Stimulated activated CD4-positive, alpha-beta T cell treated with anti-CD3 and anti-CD28 coated beads, Interleukin-4, amount 100 ng/mL, for 4 hours (primary cell): ENCODE measurements at places on chromosomes 3 and 15.
A peak's percentile ranks its signal among the peaks of the same experiment; 100 is the strongest.

DNA sequence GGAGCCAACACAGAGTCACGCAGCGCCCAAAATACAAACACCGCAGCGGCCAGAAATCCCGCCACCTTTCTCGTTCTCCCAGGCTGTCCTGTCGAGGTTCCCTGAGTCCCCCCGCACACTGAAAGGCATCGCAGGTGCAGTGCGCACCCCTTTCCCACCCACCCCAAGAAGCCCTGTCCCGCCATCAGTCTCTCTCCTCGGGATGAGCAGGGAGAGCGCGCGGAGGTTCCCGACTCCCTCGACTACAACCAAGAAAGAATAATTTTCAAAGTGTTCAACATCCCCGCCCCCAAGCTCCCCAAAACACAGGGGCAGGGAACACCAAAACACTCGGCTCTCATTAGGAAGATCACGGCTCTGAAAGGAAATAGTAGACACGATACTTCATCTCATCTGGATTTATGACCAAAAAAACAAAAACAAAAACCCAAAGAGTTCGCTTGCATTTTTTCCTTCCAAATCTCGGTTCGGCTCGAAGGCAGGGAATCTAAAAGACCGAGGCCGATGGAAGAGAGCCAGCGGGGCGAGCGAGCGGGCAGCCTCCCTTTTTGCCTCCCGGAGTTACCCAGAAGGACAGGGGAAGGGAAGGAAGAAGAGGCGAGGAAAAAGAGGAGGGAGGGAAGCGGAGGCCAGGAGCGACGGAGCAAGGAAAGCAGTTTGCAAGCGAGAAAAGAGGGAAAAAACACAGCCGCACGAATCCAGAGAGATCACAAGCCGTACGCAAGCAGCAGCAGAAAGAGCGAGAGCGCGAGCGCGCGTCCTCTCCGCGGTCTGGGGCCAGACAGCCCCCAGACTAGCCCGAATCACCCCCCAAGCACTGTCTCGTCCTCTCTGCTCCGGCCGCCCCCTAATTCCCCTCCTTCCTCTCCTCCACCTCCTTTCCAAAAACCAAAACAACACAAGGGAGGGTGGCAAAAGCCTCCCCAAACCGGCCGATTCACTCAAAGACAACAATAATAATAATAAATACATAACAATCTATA is 808 bp downstream of the BCL6 start:
- DNase-seq: peak; percentile 35

DNA sequence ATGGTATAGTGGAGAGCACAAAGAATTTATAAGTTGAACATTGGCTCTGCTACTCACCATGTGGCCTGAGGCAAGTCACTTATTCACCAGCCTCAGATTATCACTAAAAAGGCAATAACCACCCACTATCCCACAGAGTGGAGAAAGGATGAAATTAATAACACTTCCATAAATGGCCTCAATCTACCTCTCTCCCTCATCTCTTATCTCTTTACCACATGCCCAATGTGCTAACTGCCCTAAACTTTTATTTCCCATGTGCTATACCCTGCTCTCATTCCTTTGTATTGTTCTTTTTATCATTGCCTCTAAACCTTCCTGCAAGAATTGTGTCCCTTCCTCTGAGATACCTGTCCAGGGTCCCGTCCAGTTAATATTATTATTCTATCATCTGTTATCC is 26.0 kb downstream of the SLC12A6 start:
- DNase-seq: no peak

DNA sequence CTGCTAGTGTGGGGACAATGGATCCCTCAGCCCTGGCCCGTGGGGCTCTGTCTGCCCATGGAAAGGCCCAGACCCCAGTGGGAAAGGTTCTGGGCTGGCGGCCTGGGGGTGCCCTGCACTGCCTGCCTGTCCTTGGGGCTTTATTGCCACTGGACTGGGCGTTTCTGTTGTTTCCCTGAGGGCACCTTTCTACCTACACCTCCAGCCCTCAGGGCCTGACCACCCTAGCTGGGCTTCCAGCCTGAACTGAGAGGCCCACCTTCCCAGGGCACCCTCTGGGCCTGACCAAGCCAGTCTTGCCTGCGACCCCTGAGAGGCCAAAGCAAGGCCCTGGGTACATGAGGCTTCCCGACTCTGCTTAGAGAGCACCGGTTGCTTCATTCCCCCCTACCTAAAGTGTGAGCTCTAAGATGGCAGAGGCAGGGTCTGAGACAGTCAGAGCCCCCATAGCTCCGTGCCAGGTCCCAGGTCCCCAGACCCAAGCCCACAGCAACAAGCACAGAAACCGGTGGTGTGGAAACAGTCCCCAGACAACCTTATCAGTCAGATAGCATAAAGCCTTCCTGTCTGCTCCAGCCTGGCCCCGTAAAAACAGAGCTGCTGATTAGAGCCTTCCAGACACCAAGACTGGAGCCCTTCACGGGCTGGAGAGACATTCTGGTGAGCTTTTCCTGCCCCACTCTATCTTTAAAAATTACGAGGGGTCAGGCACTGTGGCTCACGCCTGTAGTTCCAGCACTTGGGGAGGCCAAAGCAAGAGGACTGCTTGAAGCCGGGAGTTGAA is 102.8 kb downstream of the CHSY1 start:
- no peak for DNase-seq

DNA sequence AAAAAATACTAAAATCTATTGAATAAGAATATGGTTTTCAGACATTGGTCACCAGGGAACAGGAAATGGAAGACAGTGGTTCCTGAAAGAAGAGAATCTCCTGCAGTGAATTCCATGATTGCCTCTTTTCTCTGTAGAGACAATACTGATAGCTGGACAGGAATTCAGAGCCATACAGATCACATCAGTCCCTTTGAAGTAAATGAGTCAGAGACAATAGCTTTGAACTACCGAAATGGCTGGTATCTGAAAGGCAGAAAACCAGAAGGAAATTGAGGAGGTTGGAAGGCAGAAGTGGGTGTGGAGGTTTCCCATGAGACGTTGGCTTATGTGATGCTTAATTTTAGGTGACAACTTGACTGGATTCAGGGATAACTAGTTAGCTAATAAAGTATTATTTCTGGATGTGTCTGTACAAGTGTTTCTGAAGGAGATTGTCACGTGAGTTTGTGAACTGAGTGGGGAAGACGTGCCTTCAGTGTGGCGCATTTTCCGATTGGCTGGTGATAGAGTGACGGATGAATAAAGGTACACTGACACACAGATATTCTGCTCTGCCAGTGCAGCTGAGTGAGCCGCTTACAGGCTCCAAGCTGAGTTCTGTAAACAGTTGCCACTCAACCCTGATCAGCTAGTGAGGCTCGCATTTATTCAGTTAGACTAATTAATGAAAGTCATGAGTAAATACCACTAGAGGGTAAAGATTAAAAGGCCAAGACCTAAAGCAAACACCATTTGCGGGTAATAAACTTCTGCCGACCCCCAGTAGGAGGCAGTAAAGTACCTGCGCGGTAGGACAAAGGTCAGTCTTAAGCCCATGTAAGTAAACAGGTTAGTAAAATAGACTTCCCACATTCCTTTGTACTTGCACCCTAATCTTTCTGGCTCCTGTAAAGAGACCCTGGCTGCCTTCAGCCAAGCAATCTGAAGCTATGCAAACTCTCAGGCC is 1298.6 kb downstream of the SI start:
- DNase-seq: no peak

GRCh38 chr15:80580106-80580505 is 115.0 kb upstream of the ABHD17C start:
- no peak for DNase-seq

- no peak for DNase-seq
Observed at GRCh38 chr3:77038930-77039605, 831 bp upstream of the ROBO2 start.

DNA sequence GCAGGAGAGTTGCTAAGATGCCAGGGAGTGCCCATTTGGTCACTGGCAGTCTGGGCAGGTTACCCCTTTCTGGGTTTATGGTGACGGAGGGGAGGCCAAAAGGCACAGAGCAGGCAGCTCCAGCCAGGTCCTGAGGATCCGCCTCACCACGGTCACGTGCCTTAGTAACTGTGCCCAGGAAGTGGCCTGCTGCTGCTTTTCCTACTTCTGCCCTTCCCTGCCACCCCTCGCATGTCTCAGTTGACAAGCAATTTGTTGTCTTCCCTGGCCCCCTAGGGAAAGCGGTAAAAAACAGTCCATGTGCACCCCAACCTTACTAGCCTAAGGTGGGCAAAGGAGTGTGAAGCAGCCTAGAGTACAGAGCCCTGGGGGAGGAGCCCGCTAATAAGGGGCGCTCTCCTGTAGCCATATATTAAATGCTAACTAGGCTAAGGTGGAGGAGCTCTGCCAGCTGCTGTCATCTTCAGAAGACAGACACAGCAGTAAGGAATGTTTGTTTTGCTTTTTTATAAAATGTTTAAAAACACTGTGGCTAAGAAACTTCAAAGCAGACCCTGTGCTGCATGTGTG is 9.1 kb upstream of the LIPH start:
- no peak for DNase-seq

DNA sequence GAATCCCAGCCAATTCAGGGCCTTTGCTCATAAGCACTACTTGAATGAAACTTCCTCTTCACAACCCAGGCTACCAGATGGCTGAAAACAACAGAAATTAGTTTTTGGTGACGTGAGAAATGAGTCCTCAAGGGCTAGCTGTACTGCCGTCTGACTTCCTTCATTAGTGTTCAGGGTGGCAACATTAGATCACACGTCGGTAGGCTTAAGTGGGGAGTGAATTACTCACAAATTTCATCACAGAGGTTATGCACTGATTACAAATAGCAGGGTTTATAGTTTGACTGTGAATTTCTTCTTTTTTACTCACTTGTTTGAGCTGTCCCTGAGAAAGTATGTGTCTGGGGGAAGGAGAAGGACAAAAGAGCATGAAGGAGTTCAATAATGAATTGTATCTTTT is 397.2 kb downstream of the GAP43 start:
- no peak for DNase-seq

DNA sequence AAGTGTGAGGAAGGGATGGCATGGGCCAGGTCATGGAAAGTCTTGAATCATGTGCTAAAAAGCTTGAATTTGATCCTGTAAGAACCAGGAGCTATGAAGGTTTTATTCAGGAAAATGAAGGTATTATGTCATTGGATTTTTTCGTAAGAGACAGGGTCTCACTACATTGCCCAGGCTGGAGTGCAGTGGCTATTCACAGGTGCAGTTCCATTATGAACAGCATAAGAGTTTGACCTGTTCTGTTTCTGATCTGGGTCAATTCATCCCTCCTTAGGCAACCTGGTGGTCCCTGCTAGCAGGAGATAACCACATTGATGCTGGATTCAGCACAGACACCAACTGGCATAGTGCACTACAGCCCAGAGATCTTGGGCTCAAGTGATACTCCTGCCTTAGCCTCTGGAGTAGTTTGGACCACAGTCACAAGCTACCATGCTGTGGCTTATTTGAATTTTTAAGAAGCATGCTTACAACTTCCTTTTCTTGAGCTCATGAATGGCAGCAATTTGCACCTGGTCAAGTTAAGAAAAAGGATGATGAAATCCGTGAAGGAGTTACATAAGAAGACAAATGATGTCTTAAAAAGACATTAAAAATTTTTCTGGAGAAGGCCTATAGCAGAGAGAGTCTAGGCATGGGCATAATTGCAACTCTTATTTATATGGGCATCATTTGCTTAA is 79.1 kb downstream of the CADPS start:
- DNase-seq: no peak

- no peak for DNase-seq
Observed at GRCh38 chr15:91265416-91265940, 165.4 kb downstream of the SV2B start.

DNA sequence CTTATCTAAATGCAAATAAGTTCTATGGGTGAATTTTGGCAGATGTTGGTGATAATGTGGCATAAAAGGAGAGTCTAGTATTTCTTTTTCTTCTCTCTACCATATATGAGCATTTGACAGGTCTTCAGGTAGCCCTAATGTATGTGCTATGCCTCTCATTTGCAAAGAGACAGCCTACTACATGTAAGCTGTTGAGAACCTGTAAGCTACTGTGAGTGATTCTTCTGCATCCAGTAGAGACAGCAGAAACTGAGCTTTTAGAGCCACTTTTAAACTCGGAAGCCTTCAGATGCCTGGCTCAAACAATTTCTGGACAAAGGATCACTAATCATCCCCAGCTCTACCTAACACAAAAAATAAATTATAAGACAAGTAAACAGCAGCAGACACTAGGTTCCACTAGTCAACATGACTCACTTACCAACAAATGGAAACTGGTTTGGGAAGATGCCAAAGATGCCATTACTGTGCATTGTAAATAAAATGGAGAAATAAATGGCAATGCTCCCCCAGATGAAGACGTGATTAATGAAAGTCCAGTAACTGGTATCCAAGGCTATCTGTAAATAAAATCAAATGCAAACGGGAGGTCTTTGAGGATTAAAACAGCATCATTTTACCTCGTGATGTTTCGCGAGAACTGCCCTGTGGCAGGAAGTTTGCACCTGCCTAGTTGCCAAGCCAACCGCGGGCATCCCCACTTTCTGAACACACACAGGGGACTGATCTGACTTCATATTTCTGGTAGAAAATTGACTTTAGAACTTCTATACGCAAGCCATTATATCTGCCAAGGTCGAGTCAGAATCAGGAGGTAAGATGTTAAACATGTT is 245.3 kb downstream of the DTWD1 start:
- no peak for DNase-seq

- no peak for DNase-seq
Observed at GRCh38 chr3:192608726-192609600, 118.4 kb downstream of the FGF12 start.

- no peak for DNase-seq
Observed at GRCh38 chr3:42764561-42765295, 8.3 kb downstream of the CCDC13 start.

DNA sequence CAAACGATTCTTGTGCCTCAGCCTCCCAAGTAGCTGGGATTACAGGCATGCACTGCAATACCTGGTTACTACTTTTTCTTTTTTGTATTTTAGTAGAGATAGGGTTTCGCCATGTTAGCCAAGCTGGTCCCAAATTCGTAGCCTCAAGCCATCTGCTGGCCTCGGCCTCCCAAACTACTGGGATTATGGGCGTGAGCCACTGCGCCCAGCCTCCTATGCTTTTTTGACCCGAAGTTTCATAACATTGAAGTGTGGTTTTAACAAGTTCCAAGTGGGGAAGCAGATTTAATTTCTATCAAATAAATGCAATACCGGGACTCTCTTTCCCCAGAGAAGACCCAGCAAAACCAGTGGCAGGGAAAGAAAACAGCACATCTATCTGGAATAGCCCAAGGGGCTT is 13.7 kb downstream of the SH3BP5 start:
- no peak for DNase-seq

GRCh38 chr3:63679186-63679585 is 26.7 kb downstream of the SNTN start:
- DNase-seq: no peak

DNA sequence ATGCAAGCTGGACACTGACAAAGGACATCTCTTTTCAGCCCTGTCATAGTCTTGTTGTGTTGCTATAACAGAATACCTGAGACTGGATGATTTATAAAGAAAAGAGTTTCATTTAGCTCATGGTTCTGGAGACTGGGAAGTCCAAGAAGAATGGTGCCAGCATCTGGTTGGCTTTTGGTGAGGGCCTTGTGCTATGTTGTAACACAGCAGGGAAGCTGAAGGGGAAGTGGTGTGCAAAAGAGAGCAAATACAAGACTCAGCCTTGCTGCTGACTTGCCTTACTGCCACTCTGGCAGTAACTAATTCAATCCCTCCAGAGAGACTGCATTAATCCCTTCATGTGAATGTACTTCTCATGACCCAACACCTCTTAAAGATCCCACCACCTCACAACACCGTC is 356.3 kb upstream of the PROK2 start:
- no peak for DNase-seq
